ENCODE measurements at places on chromosomes 12 and 14.
A peak's percentile ranks its signal among the peaks of the same experiment; 100 is the strongest.

DNA sequence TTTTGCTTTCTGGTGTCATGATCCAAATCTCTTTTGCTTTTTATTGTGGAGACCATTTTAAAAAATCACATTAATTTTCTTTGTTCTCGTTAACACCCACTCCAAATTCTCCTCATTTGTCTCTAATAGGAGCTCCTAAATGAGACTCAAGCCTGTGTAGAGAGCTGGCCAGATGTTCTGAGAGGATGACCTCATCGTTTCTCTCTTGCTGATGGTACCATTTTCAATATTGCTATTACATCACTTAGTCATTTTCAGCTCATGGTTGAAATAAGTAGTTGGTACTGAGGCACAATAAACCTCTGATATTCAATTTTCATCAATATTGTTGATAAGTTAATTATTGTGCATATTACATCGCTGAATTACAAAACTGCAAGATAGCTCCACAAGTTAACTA, 31.5 kb downstream of the SPTB start:
- DNase-seq: no peak

DNA sequence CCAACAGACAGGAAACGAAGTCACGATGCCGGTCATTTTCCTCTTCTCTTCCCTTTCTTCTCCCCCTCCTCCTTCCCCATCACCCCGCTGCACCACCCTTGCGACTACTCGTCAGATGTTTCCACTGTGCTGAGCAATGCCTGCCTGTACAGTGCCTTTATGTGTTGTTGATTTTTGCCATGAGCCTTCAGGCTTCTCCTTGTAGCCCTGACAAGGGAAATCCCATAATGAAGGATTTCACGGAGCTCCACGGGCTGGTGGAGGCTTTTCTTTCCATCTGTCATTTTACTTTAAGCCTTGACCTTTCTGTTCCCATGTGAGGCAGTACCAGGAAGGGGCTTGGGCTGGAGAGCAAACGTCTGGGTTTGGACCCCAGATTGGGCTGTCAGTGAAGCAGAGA, 28.7 kb upstream of the CCND2 start:
- no peak for DNase-seq

- DNase-seq: no peak
Observed at GRCh38 chr12:57005980-57006808, at the start of gene ZBTB39. Gene ZBTB39, minus strand, starts transcription at chr12:57006546. Its CDS starts 1,629 bp downstream, at chr12:57004917.

DNA sequence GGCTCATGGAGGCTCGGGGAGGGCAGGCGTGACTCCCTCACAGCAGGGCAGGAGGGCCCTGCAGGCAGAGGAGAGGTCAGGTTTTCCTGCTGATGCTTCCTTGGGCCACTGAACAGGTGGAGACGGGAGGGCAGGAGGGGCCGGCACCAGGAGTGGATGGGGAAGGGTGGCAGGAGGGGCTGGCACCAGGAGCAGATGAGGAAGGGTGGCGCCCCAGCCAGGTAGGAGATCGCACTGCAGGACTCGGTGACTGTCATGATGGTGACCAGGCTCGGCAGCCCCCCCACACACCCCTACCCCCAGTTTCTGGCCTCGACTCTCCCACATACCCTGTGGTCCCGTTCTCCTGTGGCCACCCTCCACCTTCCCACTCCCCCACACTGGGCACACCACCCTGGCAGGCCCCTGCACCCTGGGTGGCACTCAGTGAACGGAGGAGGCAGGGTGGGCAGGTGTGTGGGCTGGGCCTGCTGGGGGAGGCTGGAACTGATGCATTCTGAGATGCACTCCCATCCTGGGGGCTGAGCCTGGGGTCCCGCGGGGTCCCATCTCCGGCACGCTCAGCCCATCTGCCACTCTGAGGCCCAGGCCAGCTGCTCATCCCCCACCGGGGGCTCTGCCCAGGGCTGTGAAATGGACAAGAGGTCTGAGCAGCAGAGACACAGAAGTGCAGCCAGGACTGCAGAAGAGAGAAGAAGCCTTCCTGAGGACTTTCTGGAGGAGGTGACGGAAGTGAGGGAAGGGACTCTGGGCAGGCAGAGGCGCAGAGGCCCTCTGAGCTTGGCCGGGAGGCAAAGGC, 2.8 kb downstream of the NUDT14 start:
- no peak for DNase-seq

DNA sequence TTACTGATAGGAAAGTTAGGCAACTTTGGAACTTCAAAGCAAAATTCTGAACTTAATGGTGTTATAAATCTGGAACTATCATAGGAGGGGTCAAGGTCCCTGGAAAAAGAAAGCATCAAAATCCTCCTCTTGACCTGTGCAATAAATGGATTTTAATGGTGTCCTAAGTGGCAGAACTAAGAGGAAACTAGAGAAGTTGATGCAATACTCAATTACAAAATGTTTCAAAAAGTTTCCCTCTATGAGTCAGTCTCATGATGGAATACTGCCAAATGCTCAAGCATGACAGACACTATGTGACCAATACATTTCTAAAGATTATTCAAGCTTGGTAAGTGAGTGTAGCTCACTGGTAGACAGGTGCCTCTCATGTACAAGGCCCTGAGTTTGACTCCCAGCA, 47.7 kb upstream of the ERGIC2 start:
- peak; percentile 5 for DNase-seq

DNA sequence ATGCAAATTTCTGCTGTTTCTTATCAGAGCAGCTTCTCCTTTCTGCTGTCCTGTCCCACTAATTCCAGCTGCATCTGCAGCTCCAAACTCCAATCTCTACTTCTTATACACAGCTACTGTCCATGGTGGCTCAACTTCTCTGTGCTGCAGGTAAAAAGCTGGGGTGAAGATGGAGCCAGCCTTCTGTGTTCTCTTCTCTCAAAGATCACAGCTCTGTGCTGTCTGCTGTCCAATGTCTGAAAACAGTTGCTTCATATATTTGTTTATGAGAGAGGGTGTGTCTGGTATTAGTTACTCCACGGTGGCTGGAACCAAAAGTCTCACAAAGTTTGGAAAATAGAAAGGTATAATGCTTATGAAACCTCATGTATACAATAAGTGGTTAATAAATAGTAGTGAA, 445.8 kb upstream of the TBX3 start:
- DNase-seq: no peak

GRCh38 chr12:4134448-4135263, 138.9 kb upstream of the CCND2 start:
- no peak for DNase-seq

DNA sequence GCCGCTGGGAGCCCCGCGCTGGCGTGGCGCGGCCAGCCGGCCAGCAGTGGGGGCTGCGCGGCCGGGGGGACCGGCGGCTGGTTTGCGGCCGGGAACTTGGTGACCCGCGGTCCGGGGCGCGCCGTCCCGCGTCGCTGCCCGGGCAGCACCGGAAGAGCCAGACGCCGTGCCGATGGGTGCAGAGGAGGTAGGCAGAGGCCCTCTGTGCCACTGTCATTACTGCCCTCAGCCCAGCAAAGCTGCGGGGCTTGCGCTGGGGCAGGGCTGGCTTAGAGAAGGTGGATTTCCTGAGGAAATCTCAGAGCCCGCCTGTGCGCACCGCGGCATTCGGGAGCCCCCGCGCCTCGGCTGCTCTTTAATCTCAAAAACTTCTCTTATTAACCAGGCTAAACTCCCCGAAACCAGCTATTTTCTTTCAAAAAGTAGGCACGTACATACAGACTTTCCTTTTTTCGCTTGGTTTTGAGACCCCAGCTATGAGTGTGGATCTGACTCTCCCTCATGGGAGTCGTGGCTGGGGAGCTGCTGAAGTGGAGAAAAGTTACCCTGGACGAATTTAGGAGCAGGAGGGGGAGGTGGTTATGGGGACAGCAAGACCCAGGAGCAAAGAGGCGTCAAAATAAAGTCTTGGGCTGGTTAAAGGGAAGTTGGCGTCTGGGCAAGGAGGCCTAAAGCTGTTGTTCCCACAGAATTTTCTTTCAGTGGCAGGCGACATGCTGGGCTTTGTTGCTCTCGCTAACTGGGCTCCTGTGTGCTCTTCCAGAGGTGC, 802 bp downstream of the SUSD6 start:
- DNase-seq: no peak

GRCh38 chr12:65822732-65823512, 1.4 kb upstream of the HMGA2 start:
- DNase-seq: no peak

- no peak for DNase-seq
Observed at GRCh38 chr14:54974788-54975414, 52.0 kb downstream of the WDHD1 start.
